CD8-positive, alpha-beta memory T cell (primary cell): ENCODE measurements at places on chromosomes 13 and 19.

DNA sequence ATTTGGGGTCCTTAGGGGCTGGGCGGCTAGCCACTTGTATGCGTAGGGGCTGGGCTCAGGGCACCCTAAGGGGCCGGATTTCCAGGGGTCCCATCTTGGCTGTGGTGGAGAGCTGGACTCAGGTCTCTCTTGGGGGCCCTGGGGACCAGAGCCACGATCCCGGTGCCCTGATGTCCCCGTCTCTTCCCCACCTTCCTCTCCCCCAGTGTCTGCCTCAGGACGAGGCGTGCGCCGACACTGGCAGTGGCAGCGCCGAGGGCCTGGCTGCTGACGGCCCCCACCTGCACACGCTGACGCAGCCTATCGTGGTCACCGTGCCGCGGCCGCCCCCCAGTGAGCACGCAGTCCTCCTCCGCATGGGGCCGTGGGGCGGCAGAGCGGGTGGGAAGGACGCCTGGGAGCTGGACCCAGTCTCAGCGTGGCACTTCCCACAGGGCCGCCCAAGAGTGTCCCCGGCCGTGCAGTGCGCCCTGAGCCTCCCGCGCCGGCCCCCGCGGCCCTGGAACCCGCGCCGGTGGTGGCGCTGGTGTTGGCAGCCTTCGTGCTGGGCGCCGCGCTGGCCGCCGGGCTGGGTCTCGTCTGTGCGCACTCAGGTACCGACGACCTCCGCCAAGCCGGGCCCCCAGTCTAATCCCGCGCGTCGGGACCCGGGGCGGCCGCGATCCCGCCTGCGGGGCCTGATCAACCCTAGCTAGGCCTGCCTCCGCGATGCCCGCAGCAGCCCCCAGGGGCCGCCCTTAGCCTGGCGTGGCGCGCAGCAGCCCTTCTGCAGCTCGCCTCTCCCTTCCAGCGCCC is 2.7 kb upstream of the SNAPC2 start:
- peak; percentile 72 for DNase-seq

DNA sequence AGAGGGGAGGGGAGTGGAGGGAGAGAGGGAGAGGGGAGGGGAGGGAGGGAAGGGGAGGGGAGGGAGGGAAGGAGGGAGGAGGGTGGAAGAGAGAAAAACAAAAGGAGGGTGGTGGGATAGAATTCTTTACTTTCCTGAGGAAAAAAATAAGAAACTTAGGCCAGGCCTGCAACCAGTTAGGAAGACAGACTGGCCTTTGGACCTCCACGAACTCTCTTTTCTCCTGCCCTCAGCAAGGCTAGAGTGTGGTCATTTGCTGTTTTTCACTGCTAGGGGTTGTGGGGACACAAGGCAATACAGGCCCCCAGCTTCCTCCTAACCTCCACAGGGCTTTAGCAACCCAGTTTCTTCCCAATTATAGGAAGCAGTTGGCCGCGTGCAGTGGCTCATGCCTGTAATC is 4.2 kb downstream of the CCDC8 start:
- DNase-seq = no peak

GRCh38 chr13:32914686-32915085 is 101.5 kb upstream of the KL start:
- DNase-seq = no peak

DNA sequence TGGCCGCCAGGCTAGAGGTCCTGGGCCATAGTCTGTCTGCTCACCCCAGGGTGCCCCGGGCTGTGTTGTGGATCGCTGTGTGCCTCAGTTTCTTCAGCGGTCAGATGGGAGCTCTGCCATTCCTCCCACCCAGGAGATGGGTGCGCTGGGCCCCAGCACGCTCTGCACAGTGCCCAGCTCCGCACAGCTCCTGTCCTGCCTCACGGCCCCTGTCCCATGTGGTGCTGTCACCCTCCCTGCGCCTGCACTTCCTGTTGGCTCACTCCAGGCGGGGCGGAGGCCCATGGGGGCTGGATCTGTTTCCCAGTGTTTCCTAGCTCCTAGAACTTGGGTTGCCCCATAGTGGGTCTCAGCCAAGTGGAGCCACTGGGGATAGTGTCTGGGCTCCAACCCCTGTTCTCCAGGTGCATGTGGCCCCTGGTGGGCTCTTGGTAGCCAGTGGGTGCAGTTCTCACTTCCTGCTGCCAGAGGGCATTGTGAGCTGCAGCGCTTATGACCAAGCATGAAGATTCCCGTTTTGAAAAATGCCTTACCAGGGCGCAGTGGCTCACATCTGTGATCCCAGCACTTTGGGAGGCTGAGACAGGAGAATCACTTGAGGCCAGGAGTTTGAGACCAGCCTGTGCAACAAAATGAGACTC is 69.8 kb downstream of the KDM4B start:
- DNase-seq = no peak

DNA sequence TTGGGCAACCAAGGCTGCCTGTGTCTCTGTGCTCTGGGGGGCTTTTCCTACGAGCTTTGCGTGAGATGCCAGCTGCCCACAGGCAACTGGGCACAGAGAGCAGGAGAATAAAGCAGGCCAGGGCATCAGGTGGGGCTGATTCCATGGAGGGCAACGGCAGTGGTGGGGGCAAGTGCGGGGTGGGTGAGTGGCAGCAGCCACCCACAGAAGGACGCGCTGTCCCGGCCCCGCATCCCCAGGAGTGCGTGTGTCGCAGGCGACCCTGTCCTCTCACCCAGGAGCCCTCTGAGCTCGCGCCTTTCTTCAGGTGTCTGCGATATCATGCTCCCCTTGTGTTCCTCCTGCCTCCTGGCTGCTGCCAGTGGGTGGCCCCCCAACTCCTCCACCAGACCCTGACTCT is 67.4 kb downstream of the MCF2L start:
- no peak for DNase-seq

DNA sequence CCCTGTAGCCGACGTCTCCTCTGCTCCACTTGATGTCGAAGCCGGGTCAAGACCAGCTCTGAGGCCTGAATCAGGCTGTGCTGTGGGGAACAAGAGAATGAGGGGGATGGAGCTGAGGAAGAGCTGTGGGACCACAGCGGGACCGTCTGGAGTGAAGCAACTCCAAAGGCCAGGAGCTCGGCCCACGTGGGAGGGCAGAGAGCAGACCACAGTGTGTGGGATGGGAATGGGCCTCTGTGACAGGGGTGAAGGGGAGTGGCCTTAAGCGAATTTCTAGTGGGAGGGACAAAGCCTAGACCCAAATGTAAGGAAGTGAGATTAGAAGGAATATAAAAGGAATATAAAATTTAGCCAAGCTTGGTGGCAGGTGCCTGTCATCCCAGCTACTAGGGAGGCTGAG is 3.8 kb upstream of the SLC8A2 start:
- DNase-seq = no peak

- DNase-seq = no peak
Observed at GRCh38 chr19:50449236-50449899, 16.7 kb downstream of the MYBPC2 start.

- DNase-seq = no peak
Observed at GRCh38 chr13:45200701-45201232, at the start of gene KCTD4. KCTD4 (minus strand) TSS chr13:45201045; CDS start chr13:45194567, 6,478 bp downstream.

DNA sequence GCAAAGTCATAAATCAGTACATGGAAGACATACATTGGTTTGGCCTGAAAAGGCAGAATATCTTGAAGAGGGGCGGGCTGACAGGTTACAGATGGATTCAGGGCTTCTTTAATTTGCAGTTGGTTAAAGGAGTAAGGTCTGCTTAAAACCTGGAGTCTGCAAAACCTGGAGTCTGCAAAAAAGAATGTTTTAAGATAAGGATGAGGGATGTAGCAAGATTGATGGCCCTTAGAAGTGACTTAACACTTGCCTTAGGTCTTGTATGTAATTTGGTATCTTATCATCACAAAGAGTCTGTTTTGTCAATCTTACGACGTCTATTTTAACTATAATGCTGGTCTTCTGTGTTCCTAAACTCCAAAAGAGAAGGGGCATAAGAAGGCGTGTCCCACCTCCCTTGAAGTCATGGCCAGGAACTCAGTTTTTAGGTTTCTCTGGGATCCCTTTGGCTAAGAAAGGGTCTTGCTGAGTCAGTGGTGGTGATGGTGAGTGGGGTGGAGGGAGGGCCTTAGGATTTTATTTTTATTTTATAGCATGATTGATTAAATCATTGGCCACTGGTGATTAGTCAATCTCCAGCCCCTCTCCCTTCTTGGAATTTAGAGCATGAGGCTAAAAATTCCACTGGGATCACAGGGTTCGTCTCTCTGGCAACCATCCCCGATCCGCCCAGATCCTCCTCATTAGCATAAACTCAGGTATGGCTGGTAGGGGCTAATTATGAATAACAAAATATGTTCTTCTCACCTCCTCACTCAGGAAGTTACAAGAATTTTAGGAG is 10.1 kb upstream of the HAS1 start:
- no peak for DNase-seq
